SK-N-SH (cell line): ENCODE measurements at places on chromosomes 3 and 15. TPM values are rescaled to one million over a fixed set of nuclear protein-coding genes. Genes with fewer than 3 reads are reported as not detected.

DNA sequence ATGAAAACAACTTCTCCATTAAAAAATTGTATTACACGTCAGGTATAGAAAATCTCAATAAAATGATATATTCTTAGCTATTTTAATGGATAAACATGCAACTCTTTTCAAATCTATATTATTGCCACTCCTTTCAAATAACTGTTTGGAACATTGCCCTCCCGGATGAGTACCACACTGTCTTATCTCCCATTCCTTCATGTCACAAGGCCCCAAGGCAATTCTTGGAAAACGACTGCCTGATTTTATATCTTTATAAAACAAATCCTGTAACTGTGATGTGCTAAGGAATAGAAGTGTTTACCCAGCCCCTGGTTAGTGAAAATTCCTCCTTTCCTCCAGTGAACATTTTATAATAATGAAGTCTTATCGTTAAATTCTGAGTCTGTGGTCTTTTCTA is 6.2 kb upstream of the ZNF619 start:
- no peak overlapping the region for H3K27ac ChIP-seq
- H3K4me1 ChIP-seq, result no peaks in the 10 kb centered on the region
- no peak overlapping the region for H3K4me3 ChIP-seq
- H3K36me3 ChIP-seq, result no peaks in the 10 kb centered on the region
- no peak for DNase-seq

GRCh38 chr15:77528290-77528967 is 104.3 kb downstream of the LINGO1 start:
- no peaks in the 10 kb centered on the region for H3K27me3 ChIP-seq
- peaks cover 36% of the 10 kb centered on the region; the same call in 1 of the 2 replicates for H3K4me1 ChIP-seq

DNA sequence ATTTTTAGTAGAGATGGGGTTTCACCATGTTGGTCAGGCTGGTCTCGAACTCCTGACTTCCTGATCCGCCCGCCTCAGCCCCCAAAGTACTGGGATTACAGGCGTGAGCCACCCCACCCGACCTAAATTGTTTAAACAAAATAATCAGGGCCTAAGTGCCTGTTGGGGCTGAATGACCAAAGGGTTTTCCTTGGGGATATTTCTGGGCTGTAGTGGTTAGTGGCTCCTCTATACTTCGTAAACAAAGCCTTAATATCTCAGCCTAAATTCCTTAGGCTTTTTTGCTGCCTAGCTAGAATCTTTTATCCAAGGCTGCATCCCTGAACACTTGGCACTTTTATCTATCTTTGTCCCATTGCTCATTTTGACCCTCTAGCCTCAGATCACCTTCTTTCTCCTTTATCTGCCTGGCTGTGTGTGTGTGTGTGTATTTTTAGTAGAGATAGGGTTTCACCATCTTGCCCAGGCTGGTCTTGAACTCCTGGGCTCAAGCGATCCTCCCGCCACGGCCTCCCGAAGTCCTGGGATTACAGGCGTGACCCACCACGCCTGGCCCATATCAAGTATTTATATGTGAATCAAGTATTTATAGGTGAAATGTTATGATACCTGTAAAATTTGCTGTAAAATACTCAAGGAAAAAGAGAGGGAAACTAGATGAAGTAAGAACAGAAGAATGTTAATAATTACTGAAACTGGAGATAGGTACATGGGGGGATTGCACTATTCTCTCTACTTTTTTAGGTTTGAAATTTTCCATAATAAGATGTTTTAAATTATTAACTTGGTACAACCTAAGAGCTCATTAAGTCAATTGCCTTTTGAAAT is 1.8 kb downstream of the NUSAP1 start:
- no peaks in the 10 kb centered on the region for H3K36me3 ChIP-seq

- no peak overlapping the region for H3K27ac ChIP-seq
- DNase-seq, result no peak
- no peaks in the 10 kb centered on the region for H3K4me1 ChIP-seq
- no peaks in the 10 kb centered on the region for H3K36me3 ChIP-seq
- H3K27me3 ChIP-seq, result no peaks in the 10 kb centered on the region
- H3K4me3 ChIP-seq, result no peak overlapping the region
Measured at GRCh38 chr3:88713233-88713691, 394.2 kb upstream of the EPHA3 start.

- peaks cover 35% of the 10 kb centered on the region for H3K36me3 ChIP-seq
- peak; percentile 40 for DNase-seq
- H3K27ac ChIP-seq, result peak overlapping the region; percentile 84
- H3K4me3 ChIP-seq, result peak overlapping the region; percentile 75
Measured at GRCh38 chr15:41284427-41285177, 47.8 kb downstream of the OIP5 start.

- H3K36me3 ChIP-seq, result no peaks in the 10 kb centered on the region
- no peak overlapping the region for H3K27ac ChIP-seq
- no peak for DNase-seq
- no peak overlapping the region for H3K4me3 ChIP-seq
- H3K4me1 ChIP-seq, result peaks cover 6% of the 10 kb centered on the region; the same call in 1 of the 2 replicates
Measured at GRCh38 chr15:40280260-40281056, 2.4 kb downstream of the ANKRD63 start.

DNA sequence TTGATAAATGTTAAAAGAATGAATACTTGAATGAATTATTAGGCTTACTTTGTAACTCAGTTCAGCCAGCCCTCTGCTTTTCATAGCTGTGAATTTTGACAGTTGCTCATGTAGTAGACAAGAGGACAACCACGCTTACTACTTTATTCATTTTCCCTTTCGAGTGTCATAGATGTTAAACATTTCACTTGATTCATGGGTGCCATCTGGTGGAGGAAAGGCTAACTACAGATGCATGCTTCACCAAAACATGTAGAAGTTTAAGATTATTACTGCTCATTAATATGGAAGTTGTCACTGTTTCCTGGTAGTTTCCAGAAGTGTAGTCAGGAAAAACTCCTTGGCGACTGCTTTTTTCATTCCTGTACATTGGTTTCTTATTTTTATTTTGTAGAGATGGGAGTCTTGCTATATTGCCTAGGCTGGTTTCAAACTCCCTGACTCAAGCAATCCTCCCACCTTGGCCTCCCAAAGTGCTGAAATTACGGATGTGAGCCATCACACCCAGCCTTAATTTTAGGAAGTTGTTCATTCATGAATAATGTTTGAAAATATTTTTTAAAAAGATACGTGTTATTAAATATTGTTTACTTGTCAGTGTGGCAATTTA is 163.2 kb downstream of the B3GALNT1 start:
- no peak overlapping the region for H3K27ac ChIP-seq
- no peaks in the 10 kb centered on the region for H3K36me3 ChIP-seq
- no peaks in the 10 kb centered on the region for H3K4me1 ChIP-seq
- H3K27me3 ChIP-seq, result no peaks in the 10 kb centered on the region
- no peak overlapping the region for H3K4me3 ChIP-seq
- DNase-seq, result peak; percentile 44

ANKDD1A gene
- 7.2 and 8.6 TPM in 2 replicates for polyA plus RNA-seq

VPS39 gene
- polyA plus RNA-seq, result 61.1 and 68.4 TPM in 2 replicates
